Head of caudate nucleus (tissue), 42 donors: ENCODE measurements at places on chromosomes 5 and 9.
A peak's percentile ranks its signal among the peaks of the same experiment; 100 is the strongest.

GRCh38 chr9:73683862-73684591, 532.4 kb downstream of the ANXA1 start:
- DNase-seq = no peak

DNA sequence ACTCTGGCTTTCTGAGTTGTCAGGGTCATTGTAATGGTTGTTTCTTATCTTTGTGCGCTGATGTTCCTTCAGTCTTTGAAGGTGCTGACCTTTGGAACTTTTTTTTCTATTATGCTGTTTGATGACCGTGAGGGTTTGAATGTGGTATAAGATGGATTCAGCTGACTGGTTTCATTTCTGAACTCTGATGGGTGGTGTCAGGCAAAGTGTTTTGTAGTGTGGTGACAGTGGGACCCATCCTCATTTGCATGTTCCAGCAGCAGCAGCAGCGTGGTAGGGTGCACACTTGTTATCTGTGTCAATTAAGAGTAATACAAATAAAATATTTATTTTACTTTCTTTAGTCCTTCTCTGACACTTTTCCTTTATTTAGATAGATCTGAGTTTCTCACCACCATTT, 227.7 kb upstream of the PRR16 start:
- DNase-seq = no peak

GRCh38 chr9:95266649-95267048, 50.9 kb downstream of the FANCC start:
- no peak for DNase-seq

DNA sequence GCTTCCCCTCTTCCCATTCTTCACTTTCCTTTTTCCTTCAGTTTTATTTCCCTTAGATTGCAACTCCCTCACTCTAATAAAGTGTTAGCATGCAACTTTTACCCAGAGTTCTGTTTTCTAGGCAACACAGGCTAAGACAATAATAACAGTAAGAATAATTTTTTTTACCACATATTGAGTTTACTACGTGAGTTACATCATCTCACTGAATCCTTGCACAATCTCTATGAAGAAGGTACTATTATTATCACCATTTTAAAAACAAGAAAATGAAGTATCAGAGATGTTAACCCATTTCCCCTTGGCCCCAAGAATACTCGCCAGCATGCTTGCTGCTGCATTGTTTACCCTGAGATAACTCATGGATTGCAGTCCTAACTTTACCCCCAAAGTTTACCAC, 53.7 kb upstream of the SMIM32 start:
- DNase-seq = no peak

DNA sequence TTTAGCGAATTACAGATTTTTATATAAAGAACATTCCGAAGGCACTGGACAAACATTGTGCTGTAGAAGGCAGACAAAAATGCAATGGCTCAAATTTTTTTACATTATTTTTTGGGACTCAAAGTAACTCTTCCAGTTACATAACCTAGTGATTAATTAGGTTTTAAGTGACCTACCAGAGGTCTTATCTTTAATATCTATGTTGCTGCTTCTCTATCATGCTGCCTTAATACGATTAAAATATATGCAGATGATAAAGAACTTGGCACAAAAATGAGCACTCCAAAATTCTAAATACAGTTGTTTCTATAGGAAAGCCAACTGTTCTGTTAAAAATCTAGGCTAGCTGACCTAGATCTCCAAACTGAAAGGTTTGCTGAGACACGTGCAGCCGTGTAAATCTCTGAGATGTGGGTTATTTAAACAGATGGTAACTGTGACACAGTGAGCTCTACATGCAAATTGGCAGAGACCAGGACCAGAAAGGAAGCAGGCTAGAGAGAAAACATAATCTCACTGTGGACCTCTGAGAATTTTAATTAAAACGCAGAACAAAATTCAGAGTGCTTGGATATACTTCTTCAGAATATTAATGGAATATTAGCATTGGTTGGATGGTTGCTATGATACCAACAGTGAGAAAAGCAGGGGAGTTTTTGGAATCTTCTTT, 56.2 kb downstream of the CAMK4 start:
- DNase-seq = no peak

DNA sequence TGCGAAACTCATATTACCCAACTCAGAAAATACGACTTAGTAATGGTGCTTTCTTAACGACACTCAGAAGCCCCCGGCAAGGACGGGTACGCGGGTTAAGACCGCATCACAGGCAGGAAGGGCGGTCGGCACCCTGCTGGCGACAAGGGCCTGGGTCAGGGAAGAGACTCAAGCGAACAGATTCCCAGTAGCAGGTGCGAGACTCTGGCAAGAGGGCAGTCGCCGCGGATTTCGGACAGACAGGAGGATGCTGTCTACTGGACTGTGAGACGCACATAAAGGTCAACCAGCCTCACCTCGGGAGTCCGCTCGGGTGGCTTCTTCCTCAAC, 398 bp downstream of the RAPGEF6 start:
- DNase-seq = peak; percentile 54

DNA sequence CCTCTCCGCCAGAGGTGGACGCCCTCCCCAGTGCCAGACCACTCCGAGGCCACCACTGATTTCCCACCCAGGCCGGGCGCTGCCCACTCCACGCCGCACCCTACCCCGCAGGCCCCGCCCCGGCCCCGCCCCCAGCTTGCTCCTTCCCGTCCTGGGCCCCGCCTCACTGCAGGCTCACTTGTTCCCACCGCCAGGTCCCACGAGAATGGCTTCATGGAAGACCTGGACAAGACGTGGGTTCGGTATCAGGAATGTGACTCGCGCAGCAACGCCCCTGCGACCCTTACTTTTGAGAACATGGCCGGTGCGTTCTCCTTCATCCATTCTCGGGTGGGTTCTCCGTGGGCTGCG, 6.5 kb downstream of the LRRC26 start:
- DNase-seq = no peak
